NCI-H187 treated with DMSO at 0.1 percent for 48 hours (cell line): ENCODE measurements at places on chromosomes 1 and 21.

GRCh38 chr1:9689011-9689706 is 37.6 kb downstream of the PIK3CD start:
- no peak for DNase-seq

DNA sequence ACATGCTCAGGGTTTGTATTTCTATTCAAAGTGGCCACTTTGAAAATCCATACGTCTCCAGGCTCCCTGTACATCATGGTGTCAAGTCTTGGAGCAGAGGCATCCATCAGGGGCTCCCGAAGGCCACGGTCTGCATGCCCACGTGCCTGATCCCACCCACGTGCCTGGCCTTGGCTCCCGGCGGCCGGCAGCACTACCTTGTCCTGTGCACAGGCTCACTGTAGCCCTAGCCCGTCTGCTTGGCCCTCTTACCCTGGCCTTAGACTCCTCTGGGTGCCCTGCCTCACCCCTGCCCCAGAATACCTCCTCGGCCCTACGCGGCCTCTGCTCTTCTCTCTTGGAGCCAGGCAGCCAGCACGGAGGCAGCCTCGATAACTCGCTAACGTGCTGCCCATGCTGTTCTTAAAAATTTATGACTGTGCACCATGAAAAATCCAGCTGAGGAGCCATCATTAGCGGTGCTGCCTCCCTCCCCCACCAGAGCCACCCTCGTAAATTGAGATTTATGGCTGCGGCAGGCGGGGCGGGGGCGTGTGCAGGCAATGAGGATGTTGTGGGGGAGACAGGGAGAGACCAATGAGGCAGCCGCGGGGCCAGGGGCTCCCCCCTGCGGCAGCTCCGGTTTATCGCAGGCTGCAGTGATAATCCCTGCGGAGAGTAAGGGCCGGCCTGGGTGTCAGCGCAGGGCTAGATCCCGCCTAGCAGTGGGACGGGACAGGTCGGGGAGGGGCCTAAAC is 24.6 kb downstream of the DMAP1 start:
- peak; percentile 61 for DNase-seq

GRCh38 chr1:230573658-230574057 is 68.6 kb upstream of the COG2 start:
- DNase-seq = no peak

DNA sequence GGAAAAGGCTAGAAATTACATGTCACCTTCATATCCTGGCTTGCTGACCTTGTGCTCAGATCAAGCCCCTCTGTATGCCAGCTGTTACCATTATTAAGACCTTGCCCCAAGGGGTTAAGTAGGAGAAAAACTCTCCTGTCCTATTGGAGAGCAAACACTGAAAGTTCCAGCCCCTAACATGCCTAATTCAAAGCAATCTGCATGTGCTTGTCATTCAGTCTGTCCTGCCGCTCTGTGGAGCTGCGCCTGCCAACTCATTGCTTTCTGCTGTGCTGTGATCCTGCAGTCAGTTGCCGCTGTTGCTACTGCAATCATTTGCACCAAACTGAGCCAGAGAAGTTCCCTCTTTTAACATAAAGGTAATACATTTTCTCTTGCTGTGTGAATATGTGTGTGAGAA is 113.4 kb downstream of the DISP1 start:
- no peak for DNase-seq

- no peak for DNase-seq
These were observed 738 bp upstream of the CDC42BPA start for GRCh38 chr1:227318853-227319607.

- no peak for DNase-seq
These were observed 29.3 kb upstream of the SELENON start for GRCh38 chr1:25770541-25771220.

DNA sequence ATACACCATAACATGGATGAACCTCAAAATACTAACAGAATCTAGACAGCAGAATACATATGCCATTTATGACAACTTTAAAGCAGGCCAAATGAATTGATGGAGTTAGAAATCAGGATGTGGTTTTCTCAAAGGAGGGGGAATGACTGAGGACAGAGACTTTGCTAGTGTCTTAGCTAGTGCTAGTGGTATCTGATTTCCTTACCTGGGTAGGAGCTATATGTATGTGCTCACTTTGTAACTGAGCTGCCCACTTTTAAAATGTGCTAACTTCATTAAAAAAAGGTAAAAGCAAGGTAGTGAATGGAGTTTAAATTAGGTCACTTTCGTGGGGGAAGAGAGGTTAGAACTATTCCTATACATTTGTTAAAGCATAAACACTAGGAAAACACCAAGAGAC is 2.6 kb downstream of the GTF2B start:
- no peak for DNase-seq

DNA sequence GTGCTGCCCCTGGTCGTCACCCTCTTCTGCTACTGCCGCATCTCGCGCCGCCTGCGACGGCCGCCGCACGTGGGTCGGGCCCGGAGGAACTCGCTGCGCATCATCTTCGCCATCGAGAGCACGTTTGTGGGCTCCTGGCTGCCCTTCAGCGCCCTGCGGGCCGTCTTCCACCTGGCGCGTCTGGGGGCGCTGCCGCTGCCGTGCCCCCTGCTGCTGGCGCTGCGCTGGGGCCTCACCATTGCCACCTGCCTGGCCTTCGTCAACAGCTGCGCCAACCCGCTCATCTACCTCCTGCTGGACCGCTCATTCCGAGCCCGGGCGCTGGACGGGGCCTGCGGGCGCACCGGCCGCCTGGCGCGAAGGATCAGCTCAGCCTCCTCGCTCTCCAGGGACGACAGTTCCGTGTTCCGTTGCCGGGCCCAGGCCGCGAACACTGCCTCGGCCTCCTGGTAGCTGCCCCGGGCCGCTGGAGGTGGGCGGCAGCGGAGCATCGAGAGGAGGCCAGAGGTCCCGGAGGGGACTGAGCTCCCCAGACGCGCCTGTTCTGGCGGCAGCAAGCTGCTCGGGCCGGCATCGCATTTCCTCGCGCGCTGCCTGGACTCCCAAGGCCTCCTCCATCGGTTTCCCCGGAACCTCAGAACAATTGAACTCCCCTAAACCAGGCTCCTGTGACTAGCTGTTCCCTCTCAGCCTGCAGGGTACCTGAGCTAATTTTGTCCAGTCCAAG is 1.1 kb downstream of the GPR25 start:
- DNase-seq = no peak

DNA sequence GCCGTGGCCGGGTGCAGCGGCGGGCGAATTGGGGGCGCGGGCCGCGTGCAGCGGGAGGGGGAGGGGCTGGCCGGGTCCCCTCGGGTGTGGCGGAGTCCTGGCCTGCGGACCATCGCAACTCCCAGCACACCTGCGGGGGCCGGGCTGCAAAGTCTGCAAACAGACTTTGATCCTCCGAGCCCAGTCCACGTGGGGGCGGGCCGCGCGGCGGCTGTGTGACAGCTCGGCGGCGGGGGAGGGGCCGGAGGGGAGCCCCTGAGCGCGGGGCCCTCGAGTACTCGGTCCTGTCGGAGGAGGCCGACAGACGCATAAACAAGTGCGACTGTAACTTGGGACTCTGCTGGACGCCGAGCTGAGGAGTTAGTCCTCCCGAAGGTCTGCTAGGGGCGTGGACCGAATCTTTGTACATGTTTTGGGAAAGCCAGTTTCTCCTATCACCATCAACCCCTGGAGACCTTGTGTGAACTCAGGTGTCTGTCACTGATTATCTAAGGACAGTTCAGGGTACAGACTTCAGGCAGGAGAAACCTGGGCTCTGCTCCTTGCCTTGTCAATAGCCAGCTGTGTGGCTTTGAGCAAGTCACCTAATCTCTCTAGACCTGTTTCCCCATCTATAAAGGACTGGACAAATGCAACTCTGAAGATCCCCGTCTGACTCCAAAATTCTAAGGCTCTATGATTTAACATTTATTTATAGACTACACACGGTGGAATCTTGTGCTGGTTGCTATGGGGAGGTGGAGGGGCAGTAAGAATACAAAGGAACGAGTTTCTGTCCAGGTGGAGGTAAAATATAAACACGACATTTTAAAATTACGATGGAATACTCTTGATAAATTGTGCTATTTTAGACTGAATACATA is 710 bp upstream of the SLC30A1 start:
- DNase-seq = no peak

DNA sequence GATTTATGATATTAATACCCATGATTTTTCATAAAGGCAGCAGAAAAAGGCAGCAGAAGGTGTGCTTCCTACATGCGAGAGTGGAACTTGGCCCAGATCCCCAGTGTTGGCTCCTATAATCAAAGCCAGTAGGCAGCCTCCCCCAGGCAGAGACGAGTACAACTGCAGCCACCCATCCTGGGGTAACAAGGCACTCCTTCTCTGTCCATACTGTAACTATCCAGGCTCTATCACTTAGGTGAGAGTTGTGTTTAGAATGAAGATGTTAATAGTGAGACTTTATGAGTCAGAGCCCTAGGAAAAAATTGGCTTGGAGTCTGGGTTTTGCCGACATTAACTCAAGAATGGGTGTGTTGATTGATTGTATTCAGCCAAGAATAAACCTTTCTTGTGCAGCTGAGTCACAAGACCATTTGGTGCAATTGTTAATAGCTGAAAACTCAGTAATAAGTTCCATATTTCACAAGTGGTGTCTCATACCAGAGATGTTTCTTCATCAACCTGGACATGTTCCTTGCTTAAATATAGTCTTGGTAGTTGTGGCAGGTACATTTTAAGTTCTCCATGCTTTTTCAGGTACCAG is 322.3 kb downstream of the DUSP10 start:
- no peak for DNase-seq
